ENCODE measurements at places on chromosomes 13 and 19.

GRCh38 chr19:4754248-4754647, 30.6 kb upstream of the DPP9 start:
- DNase-seq: no peak

- no peak for DNase-seq
Observed at GRCh38 chr19:47111006-47111621, 2.5 kb downstream of the ZC3H4 start.

GRCh38 chr19:16676101-16676798, 15.3 kb downstream of the TMEM38A start:
- no peak for DNase-seq

GRCh38 chr13:41034881-41035280, 15.8 kb upstream of the ELF1 start:
- DNase-seq: no peak

DNA sequence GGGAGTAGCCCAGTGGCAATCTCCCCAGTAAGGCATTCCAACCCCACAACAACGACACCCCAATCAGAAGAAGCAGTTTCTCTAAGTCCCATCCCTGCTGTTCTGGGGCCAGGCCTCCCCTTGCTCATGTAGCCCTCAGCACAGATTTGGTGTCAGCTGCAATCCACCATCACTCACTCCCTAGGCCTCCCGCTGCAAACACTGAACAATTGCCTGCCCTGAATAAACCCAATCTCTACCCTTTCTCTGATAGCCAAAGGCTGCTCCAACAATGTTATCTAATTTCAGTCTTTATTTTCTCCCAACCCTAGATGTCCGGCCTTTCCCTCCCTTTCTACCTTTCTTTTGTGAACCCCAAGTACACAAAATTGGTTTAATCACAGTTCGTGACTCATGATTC, 5.6 kb upstream of the SOX21 start:
- no peak for DNase-seq

DNA sequence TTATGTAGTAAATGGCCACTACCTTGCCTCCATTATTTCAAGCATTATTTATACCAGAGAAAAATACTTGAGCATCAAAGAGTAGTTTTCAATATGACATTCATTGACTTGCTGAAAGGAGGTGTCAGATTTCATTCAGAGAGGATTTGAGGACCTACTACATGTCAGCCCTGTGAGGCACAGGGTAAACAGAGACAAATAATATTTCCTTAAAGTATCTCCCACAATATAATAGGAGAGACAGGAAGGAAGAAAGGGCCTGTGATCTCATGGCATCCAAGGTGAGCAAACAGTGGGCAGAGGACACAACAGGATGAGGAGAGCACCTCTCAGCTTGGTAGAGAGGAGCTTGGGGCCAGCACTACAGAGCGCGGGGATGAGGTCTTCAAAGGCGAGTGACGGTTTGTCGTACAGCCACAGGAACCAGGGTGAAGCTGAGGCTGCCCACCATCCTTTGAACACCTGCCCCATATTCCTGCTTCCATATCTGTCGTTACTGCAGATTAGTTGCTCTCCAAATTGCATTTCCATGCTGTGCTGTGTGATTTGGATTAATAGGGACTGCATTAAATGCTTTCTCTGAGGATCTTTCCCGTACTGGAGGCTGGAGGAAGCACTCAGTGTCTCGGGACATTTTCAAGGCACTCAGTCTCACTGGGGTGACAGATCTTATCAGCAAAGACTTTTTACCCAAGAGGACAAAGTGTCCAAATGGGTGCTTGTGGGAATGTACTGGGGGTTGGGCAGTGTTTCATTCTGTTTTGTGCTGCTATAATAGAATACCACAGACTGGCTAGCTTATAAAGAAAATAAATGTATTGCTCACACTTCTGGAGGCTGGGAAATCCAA, 59.2 kb downstream of the GJA3 start:
- DNase-seq: no peak

- DNase-seq: no peak
Observed at GRCh38 chr13:99307648-99308339, 595 bp upstream of the GPR183 start.

- DNase-seq: no peak
Observed at GRCh38 chr19:660793-661426, 2.1 kb downstream of the RNF126 start.

DNA sequence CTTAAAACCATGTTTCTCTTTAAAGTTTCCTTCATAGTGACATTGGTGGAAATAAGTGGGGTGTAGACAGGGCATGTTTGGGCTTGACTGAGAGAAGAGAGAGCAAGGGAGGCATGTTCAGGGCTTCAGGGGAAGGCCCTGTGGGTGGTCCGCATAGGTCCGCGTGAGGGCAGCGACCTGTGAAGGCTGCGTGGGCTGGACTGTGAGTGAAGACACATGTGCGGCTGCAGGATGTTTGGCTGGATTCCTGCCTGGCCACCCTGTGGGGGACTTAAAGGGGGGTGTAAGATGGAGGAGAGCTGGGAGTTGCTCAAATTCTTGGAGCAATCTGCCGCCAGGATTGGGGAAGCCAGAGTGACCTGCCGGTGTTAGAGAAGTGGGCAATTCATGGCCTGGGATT, 23.8 kb upstream of the KLF12 start:
- no peak for DNase-seq

DNA sequence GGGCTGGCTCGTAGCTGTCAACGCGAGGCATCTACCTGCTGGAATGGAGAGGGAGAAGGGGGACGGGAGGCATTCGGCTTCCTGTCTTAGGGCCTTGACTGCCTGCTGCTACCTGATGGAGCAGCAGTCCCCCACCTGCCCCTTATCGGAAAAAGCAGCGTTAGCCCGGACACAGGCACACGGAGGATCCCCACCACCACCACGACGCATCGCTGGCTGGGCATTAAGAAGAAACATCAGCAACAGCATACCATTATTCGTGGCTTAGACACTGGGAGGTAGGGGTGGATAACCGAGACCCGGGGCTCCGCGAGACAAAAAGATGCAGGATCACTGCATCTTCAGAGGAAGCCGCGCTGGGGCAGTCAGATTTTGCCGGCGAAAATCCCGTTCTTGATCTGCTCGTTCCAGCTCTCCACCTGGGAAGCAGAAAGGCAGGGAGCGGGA, 1.1 kb downstream of the COX6B2 start:
- no peak for DNase-seq

GRCh38 chr13:50668691-50669271, 174.7 kb downstream of the DLEU7 start:
- no peak for DNase-seq

- no peak for DNase-seq
Observed at GRCh38 chr19:5977222-5977784, 637 bp downstream of the RANBP3 start.

- no peak for DNase-seq
Observed at GRCh38 chr19:38425222-38425809, 703 bp downstream of the RASGRP4 start.

DNA sequence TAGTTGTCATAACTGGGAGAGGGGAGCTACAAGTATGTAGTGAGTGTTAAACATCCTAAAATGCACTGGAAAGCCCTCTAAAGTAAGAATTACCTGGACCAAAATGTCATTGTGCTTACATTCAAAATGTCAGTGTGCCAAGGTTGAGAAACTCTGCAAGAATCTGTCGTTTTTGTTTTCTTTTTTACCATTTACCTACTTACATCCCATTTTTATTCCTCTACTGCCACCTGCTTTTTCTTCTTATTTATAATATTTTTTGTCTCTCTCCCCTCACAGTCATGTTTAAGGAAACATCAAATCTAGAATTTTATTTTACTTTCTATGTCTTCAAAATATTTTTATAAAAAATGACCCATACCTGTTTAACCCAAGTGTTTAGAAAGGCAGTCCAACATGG, 226.4 kb downstream of the PCDH17 start:
- DNase-seq: no peak

DNA sequence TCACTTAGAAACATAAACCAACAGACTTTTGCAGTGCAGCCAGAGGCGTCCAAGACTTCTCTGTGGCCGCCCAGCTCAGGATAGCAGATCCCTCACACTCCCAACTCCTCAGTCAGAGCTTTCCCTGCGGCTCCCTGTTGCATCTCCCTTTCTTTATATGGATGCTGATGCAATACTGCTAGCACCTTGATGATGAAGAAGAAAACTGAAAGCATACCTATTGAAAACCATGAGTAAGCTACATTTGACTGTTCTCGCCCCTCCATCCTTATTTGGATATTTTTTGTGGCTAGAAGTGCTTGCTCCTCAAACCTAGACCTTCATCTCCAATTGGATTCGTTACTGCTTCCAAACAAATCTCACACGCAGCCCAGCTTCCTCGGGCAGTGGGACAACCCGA, 57.3 kb upstream of the UBL3 start:
- DNase-seq: no peak

DNA sequence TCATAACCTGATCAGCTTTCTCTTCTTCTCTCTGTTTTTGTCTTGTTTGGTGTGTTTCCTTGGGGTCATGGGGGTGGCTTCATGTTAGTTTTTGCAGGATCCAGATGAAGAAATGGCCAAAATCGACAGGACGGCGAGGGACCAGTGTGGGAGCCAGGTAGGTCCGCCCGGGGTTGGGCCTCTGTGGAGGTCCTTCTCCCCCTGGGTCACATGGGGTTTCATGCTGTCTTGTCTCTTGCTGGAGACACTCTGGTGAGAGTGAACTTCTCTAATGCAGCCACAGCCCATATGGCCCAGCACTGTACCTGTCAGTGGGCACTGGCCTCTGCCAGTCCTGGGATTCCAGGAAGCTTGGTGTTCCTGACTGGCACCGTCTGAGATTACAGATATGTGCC, 1.1 kb downstream of the CCNE1 start:
- no peak for DNase-seq

- DNase-seq: no peak
Observed at GRCh38 chr13:91725646-91726045, 327.2 kb downstream of the GPC5 start.

GRCh38 chr19:2469102-2469914, 6.6 kb upstream of the GADD45B start:
- DNase-seq: no peak

DNA sequence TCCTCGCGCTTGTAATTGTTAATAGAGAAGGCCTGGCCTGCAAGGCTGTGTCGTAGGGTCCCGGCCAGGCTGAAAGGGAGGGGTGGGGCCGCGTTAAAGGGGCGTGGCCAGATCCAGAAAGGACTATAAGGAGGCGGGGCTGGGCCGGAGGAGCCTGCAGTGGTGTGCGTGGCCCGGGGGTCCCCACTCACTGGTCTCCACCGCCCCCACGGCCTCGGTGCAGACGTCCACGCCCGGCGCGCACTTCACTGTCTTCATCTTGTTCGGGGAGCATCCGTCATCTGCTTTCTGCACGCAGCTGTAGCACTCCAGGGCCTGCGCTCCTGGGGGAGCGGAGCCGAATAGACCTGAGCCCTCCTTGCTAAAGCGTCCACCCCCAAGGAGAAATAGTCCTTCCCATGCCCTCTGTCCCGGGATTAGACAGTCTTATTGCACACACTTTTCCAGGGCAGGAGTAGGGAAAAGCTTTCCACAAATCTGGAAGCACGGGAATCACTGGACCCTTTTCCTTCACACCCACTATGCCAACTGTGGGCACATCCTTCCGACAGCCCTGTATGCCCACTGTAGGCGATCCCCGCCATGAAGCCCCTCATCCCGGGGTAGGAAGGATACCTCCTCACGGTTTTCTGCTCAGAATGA, 1.2 kb downstream of the LYPD3 start:
- DNase-seq: no peak

GRCh38 chr19:12956446-12957388, at the start of gene GADD45GIP1:
GADD45GIP1 (minus strand) TSS chr19:12957223; CDS start chr19:12957212, 11 bp downstream.
- DNase-seq: no peak

GRCh38 chr13:75153386-75153785, 328.6 kb downstream of the TBC1D4 start:
- DNase-seq: no peak

DNA sequence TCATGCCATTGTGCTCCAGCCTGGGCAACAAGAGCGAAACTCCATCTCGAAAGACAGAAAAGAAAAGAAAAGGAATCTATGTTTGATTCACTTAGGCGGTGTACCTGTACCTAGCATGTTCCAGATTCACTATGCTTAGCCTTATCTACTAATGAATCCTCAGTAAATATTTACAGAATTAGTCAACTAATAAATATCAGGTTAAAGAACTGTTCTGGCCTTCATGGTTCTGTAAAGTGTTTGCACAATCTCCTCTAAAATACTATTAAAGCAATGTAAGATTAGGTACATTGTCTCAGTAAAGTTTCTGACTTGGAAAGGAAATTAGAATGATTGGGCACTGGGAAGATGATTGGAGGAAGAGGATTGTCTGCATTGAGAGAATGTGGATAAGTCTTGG, 2770.4 kb downstream of the PCDH9 start:
- DNase-seq: no peak

- peak; percentile 94 for DNase-seq
Observed at GRCh38 chr19:2540646-2541454, 64.9 kb downstream of the GADD45B start.

- no peak for DNase-seq
Observed at GRCh38 chr19:31511098-31511497, 161.9 kb upstream of the TSHZ3 start.
